KBM-7 (cell line): ENCODE measurements at places on chromosomes 12 and 14.

- no peak for DNase-seq
Measured at GRCh38 chr12:106085213-106085612, 53.5 kb downstream of the NUAK1 start.

DNA sequence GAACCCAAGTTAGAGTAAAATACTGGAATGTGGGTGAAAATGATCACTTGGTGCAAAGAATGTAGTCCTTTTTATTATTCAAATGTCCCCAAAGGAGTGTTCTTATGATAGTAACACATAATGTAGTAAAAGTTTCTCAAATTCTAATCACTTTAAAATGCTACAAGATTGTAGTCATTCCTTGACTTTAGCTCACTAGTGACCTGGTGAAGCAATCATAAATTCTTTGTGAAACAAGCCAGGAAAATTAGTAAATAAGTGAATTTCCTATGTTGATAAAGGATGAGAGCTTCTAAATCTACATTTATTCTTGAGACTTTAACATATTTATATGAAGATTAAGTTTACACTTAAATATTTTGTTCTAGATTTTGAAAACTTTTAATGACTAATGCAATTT is 30.7 kb upstream of the SLC17A8 start:
- DNase-seq = no peak

DNA sequence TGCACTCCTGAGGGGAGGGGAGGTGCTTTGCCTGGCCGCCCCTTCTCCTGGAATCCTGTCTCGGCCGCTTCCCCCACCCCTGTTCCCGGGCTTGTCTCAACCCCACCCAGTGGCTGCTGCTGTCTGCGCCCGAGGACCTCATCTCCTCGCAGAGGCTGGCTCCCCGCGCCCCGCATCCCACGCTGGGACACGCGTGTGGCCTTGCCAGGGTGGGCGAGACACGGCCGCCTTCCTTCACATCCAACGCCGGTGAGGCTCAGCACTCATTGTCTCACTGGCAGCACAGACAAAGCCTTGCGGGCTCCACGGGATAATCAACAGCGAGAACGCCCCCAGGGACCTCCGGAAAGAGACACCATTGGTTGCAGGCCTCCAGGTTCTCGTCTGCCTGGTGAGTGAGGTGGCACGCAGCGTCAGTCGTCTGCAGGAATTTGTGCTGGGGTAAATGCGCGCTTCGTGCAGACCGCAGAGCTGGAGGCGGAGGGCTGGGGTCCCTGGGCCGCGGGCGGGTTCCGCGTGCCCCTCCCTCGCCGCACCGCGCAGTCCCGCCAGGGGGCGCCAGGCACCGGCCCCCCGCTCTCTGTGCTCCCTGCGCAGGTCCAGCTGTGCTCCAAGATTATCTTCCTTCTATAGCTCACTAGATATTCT is 26.8 kb downstream of the CCDC177 start:
- no peak for DNase-seq

GRCh38 chr14:105529569-105530284 is 3.3 kb downstream of the TMEM121 start:
- DNase-seq = no peak

GRCh38 chr14:74974364-74975058 is 19.1 kb upstream of the PGF start:
- no peak for DNase-seq
